AML-193 (cell line): ENCODE measurements at places on chromosomes 6 and 20.

DNA sequence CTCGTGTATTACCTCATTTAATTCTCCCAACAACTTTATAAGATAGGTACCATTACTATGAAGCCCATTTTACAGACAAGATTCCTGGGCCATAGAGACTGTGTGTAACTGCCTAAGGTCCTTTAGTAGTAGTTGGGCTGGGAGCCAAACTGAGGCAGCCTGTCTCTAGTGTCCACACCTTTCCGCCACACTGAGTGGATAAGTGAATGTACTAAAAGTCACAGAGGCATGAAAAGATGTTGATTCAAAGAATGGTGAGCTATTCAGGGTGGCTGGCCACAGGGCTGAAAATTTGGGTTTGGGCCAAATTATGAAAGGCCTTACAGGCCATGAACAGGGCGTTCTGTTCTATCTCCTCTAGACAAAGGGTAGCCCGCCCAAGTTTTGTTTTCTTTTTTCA lies 11.0 kb downstream of the CD24 start:
- no peak for DNase-seq

- no peak for DNase-seq
These were observed 90.7 kb upstream of the SASH1 start for GRCh38 chr6:148251891-148252290.

DNA sequence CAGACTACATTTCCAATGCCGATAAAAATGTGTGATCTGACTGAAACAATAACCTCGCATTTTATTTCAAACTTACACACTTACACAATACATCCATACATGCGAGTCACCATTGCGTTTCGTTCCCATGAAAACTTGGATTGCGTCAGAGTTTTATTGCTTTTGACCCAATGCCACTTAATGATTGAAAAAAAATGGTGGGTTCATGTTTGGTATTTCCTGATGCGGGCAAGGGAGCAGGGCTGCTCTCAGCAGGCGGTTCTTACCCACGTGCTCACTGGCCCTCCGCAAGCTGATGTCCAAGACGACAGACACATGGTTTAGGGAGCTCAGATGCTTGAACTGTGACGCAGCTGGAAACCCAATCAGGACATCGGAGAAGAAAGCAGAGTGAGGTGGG lies 281.0 kb upstream of the SULF2 start:
- DNase-seq, result no peak

DNA sequence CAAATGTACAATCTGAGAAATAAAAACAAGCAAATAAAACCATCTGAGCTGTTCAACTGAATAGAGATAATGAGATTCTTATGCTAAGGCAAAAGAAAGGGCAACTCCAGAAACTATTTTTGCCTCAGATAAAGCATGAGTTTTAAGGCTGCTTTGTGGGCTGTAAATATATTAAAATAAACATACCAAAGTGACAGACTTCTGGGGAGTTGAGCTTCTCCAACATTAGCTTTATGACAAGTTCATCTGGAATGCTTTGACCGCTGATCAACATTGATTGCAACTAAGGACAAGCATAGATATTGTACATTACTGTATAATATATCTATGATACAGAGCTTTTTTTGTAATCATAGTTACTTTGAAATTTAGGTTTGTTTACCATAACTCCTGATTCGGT lies 19.3 kb downstream of the AK9 start:
- no peak for DNase-seq

- no peak for DNase-seq
These were observed 81.0 kb downstream of the GPX5 start for GRCh38 chr6:28606424-28607391.

DNA sequence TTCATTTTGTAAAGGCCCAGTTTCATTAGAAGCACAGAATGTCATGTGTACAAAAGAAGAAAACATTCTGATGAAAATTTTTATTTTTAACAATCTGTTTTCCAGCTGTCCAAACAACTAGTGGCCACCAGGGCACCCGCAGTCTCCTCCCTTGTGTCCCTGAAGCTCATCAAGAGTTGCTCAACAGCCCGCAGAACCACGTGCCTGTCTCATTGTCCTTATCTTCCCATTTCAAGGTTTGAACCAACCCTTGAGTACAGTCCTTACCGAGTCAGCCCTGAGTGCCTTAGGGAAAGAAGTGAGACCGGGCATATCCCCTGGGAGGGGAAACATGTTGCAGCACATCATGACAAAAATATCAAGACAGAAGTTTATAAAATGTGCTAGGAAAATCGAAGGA lies 15.9 kb upstream of the ZNF133 start:
- DNase-seq, result no peak

DNA sequence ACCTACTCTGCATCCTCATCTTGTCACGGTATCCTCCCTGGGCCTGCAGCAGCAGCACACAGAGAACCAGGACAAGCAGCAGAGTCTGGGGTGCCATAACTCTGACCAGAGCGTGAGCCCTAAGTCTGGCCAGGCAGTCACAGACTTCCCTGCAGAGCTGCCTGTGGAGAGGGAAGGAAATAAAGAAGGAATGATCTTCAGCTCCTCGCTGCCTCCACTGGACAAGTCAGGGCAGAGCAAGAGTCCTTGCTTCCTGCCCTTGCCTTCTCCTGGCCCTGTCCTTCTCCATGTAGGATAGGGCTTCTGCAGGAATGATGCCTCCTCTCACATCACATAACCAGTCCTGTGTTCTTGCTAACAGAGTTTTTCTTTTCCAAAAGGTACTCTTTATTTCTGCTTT lies 15.9 kb upstream of the WFDC11 start:
- no peak for DNase-seq

DNA sequence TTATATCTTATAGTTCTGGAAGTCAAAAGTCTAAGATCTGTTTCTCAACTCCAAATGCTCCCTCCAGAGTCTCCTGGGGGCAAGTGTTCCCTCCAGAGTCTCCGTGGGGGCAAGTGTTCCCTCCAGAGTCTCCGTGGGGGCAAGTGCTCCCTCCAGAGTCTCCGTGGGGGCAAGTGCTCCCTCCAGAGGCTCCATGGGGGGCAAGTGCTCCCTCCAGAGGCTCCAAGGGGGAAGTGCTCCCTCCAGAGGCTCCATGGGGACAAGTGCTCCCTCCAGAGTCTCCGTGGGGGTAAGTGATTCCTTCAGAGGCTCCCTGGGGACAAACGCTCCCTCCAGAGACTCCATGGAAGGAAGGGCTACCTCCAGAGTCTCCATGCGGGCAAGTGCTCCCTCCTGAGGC lies 34.0 kb upstream of the THBS2 start:
- DNase-seq, result no peak

DNA sequence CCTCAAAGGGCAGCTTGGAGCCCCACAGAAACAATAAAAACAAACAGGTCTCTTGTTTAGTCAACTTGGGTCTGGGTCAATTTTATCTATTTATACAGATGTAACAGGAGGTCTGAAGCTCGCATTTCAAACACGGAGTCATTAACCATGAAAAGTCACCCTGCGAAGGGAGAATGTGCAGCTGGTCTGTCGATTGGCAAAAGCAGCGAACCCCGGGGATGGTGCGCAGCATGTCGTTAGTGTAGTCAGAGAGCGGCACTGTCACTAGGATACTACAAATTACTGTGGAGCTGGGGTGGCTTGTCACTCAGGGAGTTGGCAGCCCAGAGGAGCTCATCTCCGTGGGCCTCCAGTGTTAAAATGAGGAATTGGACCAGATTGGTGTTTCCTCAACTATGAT lies 190.4 kb upstream of the ARG1 start:
- no peak for DNase-seq

GRCh38 chr6:154543628-154544027 lies 33.1 kb upstream of the CNKSR3 start:
- DNase-seq, result no peak

GRCh38 chr6:154661768-154662167 lies 71.4 kb upstream of the SCAF8 start:
- DNase-seq, result no peak

DNA sequence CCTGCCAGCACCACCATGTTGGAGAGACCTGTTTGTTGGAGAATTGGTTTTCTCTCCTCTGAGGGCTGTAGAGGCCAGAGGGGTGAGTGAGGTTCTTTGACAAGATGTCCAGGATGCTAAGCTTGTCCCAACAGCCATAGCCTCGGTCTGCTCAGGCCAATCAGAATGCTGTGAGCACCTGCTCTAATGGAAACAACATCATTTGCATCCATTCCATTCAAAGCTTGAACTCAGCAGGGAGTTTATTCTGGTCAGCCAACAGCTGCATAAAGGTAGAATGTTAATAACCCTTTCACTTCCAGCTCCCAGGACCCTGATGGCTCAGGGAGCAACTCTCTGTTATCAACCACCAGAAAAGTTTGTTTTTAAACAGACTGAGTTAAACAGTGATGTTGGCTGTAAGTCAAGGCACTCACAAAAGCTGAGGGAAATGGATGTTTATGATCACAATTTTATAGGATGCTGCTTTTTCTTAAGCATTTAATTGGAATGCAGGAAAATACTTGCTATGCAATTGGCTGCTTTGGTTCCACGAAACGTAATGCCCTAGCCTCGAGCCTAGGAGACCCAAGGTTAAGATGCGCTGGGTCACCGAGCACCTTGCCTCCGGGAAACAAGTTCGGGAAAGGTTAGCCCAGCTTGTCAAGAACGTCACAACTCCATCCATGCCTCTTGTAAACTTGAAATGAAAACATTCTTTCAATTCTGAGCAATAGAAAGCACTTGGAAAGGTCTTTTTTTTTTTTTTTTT lies 155.2 kb downstream of the NFATC2 start:
- no peak for DNase-seq
